ENCODE measurements at places on chromosomes 4 and X.

DNA sequence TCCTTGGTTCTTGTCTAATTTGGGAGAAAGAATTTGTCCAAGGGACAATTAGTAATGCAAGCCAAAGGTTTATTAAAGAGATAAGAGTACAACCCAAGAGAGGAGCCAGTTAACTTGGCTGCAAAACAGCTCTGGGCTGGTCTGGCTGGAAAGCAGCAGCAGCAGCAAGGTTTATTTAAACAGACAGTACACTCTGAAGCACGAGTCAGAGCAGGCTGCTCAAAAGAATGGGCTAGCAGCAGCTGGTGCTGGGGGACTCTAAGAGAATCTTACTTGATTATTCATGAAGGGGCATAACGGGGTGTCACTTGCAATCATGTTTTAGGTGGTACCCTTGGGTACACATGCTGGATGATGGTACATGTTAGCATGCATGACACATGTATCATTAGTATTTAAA is 17.1 kb upstream of the CT47C1 start:
- DNase-seq: no peak

GRCh38 chr4:94889523-94889922 is 131.8 kb downstream of the BMPR1B start:
- DNase-seq: no peak

DNA sequence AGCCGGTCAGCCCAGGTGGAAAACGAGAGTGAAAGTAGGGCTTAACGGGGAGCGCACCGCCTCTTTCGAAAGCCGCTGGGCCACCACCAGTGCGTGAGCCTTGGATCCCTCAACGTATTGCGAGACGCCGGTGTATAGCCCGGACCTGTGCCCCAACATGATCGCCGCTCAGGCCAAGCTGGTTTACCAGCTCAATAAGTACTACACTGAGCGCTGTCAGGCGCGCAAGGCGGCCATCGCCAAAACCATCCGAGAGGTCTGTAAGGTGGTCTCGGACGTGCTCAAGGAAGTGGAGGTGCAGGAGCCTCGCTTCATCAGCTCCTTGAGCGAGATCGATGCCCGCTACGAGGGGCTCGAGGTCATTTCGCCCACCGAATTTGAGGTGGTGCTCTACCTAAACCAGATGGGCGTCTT is 929 bp downstream of the MAB21L2 start:
- DNase-seq: no peak

- no peak for DNase-seq
Measured at GRCh38 chr4:147479376-147479775, 1.5 kb upstream of the EDNRA start.

DNA sequence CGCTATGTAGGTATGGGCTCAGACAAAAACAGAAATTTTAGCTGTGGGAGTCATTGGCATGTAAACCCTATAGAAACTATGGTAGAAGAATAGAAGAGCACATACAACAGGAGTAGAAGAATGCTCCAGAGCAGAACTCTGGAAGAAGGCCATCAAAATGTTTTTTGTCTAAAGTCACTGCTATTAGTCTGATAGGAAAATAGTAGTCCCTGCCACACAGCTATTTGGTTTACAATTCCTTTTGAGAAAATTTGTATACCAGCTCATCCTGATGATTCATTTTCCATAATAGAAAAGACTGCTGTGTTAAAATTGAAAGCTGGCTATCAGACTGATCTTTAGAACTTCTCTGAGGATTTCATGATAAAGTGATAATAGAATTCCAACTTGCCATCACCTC is 32.8 kb upstream of the ADAD1 start:
- no peak for DNase-seq

- DNase-seq: no peak
Measured at GRCh38 chrX:116009346-116009745, 161.2 kb upstream of the AGTR2 start.

DNA sequence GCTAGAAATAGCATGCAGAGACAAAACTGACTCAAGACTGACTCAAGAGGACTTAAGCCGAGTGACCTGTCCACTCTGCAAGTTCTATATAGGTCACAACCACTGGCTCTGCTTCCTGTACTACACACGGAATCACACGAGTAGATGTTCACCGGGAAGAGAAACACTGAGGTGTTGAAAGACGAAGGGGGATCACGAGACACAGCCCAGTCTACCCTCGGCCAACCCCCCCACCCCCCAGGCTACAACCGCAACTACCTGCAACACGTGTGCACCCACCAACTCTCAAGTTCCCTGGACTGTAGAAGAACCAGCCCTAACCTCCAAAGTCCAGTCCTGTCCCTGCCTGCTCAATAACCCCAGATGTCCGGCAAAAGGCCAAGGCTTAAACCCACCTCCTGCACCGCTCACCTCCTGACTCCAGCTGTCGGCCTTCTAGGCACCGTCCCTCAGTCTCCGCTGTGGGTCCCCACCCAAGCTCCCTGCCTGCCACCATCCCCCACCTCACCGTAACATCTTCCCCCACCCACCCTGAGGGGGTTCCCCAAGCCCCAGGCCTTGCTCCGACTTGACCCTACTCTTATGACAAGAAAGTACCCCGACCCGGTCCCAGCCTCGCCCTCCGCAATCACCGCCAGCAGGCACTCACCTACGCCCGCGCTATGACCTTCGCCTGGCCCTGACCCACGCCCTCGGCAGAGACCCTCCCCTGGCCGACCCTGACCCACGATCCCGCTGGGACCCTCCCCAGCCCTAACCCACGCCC is 739 bp downstream of the GAK start:
- DNase-seq: peak; percentile 9

- DNase-seq: no peak
Measured at GRCh38 chr4:15031993-15032675, 29.9 kb downstream of the CPEB2 start.

DNA sequence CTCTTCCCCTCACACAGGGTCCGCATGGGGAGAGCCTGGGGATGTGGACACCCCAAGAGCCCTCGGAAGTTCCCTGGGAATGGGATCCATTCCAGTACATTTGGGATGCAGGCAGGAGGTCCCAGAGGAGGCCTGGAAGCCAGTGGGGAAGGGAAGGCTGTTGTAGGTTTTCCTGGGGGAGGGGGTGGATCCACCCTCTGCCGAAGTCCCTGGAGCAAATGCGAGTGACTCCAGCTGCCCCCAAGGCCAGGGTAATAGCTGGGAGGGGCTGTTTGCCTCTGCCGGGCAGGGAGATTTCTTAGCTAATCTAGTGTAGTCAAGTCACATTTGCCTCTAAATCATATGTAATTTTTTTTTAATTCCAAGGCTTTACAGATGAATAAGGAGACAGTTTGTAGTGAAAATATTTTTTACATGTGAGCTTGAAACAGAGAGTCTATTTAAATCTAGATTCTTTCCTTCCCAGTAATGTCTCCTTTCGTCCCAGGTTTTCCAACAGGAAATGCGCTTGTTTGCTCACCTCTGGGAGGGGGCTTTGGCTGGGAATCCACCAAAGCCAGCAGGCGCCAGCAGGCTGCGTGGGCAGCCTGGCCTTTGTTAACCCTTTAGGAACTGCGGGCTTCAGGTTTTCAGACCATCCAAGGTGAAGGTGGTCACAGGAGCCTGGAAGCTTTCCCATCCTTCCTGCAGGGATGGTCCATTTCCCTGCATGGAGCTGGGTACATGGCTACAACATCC is 26.8 kb downstream of the SH3TC1 start:
- no peak for DNase-seq

- DNase-seq: no peak
Measured at GRCh38 chrX:117397844-117398243, 718.8 kb downstream of the KLHL13 start.

GRCh38 chrX:10121787-10122186 is 35.0 kb upstream of the CLCN4 start:
- DNase-seq: no peak

DNA sequence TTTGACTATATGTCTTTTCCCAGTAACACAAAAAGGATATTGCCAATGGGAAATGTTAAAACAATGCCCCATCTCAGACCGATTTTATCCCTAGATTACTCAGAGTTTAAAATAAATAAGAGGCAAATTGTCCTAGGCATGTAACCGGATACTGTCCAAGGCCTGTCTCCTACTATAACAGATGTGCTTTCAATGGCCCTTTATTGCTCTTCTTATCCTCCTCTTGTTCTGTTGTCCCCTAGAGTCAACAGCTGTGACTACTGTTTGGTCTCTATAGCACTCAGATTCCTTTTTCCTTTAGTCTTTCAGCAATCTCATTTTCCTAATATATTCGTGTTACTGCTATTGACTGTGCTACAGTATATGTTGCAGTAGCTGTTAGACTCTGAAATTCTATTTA is 66.8 kb upstream of the PLS3 start:
- DNase-seq: no peak

- no peak for DNase-seq
Measured at GRCh38 chr4:137069473-137069872, 462.8 kb downstream of the PCDH18 start.

DNA sequence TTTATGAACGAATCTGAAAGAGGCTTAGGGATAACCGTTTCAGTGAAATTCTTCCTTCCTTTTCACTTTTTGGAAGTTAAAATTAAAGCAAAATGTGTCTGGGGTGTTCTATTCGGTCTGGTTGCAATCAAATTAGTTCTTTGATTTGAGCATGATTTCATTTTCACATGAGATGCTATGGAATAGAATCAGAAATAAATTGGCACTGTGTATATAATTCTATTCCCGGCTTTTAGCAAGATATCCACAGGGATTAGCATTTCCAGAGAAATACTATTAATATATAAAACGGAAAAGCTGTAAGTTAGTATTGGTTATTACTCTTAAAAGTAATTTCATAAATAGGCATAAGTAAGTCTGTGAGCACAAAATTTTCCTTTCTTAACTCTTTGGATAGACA is 1676.8 kb upstream of the PCDH7 start:
- no peak for DNase-seq

DNA sequence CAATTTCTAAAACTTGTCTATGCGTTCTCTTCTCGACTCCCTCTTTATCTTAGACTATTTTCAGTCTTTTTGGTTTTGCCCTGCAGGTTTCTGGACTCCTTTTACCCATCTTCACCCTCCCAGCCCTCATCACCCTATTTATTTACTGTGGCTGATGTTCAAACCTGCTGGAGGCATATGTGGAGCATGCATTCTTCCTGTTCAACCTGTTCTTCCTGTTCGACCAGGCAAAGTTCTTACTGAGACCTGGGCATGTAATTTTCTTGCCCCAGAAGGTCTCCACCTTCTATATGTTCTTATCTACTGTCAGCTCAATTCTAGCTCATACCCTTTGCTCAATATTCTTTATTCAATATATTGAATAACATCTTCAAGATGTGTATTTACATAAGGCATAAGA is 69.4 kb upstream of the AGA start:
- DNase-seq: no peak

DNA sequence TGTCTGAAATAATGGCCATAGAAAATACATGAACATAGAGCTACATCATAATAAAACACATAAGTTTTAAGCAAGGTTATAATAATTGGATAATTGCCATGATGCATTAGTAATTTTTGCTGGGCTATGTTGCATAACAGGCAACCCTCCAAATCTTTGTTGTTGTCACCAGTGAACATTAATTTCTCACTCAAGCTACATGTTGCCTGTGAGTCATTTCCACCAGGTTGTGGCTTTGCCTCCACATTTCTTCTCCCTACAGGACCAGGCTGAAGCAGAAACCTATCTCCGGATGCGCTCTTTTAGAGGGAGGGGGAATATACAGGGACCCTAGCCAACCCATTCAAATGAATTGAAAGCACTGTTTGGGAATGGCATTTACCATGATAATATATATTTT is 347.7 kb downstream of the GABRG1 start:
- no peak for DNase-seq

DNA sequence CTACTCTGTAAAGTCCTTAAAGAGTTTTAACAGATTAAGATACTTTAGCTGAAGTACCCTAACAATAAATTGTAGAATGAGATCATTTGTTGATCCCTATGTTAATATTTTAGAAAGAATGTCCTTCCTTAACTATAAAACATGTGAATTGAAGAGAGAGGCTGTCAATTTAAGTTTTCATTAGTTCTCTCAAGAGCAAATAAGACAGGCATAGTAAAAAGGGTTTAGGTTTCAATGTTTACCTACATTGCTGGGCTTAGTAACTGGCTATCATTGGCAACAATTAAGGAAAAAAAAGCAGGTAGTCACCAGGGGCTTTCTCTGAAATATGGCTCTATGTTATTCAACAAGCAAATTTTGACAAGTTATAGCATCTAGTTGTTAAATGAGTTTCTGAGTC is 91.5 kb downstream of the ATRX start:
- no peak for DNase-seq

DNA sequence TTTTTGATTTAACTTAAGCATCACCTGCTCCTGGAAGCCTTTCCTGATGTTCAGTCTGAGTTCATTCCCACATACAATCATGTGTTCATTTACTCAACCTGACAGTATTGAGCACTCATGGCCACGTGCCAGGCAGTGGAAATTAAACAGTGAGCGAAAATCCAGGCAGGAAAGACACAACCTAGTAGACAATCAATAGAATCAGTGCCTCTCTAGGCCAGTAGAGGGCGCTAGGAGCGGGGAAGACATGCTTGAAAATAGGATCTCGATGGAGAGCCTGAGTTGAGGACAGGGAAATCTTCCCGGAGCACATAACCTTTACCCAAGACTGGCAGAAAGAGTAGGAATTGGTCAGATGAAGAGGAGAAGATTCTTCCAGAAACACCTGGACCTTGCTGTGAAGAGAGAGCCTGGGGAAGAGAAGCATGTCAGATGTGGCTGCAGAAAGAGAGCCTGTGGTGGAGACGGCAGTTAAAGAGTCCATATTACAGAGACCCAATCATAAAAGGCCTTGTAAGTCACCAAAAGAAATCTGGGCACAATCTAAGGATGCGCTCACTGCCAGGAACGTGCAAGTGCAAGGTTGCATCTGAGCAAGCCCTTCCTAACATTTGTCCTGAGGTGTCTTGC is 103.5 kb downstream of the LDB2 start:
- peak; percentile 9 for DNase-seq

DNA sequence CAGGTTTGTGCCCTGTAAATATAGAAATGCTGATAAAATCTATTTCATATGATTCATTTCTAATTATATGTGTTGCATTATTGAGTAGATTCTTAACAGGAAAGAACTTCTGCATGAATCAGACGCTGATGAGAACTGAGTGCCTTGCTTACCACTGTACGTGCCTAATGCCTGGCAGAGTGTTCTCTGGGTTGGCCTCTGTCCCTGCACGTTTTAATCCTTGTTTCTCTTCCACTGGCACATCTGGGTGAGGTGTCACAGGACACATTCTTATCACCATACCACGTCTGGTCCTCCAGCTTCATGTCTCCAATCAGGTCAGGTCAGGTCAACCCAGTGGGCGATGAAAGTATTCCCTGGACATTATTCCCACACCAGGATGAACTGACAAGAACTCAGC is 53.6 kb downstream of the KLF3 start:
- no peak for DNase-seq

DNA sequence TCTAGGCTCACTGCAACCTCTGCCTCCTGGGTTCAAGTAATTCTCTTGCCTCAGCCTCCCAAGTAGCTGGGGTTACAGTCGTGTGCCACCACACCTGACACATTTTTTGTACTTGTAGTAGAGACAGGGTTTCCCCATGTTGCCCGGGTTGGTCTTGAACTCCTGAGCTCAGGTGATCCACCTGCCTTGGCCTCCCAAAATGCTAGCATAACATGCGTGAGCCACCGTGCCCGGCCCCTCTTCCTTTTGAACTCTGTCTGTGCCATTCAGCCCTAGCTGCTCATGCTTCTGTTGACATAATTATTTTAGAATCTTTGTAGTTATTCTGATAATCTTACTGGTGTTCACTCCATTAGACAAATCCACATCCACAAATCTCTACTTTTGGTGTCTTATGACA is 1231.3 kb upstream of the ADGRL3 start:
- no peak for DNase-seq

GRCh38 chr4:124631760-124632159 is 80.8 kb downstream of the ANKRD50 start:
- no peak for DNase-seq
